AG04450 (cell line): ENCODE measurements at places on chromosomes 3 and 15.
A peak's percentile ranks its signal among the peaks of the same experiment; 100 is the strongest.

GRCh38 chr3:107211608-107212007 lies 165.6 kb upstream of the CCDC54 start:
- DNase-seq, result no peak

DNA sequence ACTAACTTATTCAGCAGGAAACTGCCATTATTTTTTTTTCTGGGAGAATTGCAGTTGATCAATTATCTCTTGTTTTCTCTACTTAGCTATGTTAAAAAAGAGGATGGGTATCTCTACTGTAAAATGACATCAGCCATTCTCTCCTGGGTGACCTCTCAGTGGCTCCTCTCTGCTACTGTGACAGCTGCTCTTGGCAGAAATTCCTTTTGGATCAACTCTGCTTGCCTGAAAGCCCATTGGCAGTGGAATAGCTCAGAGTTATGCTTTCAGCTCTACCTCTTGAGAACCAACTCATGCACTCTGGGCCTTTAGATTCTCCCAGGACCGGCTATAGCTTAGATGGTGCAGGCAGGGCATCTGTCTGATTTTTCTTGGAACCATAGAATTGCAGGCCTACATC lies 99.9 kb upstream of the GAP43 start:
- no peak for DNase-seq

DNA sequence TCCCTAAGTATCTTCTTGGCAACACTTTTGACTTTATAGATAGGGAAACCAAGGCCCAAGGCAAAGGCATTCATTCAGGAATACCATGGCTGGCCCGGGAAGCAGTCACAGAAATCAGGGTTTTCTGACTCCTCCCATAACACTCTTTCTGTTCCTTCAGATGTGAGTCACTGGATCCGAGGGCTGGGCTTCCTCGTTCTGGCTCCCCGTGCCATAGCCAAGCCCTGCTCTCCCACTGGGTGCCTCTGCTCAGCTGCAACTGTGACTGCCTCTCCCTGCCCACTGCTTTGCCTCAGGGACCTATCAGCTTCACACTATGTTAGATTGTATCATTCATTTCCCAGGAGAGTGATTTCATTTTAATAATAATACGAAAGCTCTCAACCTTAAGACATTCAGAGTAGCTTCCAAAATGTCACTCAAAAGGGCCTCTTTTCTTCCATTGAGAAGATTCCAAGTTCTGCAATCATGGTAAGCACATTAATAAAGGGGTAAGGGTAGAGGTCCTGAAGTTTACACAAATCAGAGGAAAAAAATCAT lies 50.2 kb downstream of the GABRB3 start:
- no peak for DNase-seq

DNA sequence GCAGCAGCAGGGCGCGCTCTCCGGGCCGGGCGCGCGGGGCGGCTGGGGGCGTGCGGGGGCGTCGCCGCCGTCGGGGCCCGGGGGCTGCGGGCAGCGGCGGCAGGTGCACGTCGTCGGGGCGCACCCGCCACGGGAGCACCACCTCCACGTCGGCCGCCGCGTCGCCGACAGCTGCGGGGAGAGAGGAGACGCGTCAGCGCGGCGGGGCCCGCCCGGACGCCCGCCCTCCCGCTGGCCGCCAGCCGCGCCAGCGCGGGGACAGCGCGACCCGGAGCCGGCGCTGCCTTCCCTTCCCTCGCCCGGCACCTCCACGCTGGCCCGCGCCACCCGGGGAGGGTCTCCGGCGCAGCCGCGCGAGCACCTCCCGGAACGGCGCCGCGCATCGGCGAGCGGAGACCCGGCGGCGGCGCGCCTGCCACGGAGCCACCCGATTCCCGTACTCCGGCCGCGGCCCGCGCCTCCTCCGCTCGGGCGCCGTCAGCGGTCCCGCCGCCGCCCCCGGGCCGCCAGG lies 481 bp downstream of the ADAMTS17 start:
- no peak for DNase-seq

DNA sequence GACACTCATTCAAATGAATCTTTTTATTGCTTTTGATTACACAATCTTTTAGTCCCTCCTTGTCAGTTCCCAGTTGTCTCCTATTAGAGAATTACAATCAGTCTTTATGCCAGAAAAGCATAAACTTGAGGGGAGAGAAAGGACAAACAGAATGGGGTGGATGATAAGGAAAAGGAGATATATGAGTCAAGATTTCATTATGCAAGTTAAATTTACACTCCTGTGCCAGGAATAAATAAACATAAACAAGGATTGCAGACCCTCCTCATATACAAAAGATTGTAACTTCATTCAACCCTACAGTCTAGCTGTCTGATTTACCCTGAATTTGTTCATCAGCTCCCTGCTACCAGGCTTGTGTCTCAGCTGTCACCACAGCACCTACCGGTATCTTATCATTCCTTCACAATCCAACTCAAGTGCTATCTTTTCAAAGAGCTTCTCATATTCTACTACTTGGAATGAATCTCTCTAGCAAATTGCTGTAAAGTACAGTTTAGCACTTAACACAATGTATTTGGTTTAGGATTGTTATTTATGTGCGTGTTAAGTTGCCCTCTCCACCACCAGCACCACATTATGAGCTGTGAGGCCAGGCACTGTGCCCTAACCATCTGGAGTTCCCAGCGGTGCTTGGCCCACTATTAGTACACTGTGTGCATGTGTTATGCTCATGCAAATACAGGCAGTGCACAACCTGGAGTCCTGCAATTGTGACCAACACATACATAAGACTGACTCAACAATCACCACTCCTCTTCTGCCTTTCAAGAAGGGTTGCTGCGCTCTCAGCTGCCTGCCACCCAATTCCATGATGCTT lies 504.1 kb downstream of the TBL1XR1 start:
- DNase-seq, result no peak

DNA sequence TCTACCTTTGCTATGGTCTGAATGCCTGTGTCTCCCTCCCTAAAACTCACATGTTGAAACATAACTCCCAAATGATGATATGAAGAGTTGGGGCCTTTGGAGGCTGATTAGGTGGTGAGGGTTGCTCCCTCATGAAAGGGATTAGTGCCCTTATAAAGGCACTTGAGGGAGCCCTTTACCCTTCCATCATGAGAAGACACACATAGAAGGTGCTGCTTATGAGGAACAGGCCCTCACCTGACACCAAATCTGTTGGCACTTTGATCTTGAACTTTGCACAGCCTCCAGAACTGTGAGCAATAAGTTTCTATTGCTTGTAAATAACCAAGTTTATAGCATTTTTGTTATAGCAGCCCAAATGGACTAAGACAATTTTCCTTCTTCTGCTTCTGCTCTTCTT lies 76.2 kb upstream of the ADAMTS9 start:
- DNase-seq, result no peak

DNA sequence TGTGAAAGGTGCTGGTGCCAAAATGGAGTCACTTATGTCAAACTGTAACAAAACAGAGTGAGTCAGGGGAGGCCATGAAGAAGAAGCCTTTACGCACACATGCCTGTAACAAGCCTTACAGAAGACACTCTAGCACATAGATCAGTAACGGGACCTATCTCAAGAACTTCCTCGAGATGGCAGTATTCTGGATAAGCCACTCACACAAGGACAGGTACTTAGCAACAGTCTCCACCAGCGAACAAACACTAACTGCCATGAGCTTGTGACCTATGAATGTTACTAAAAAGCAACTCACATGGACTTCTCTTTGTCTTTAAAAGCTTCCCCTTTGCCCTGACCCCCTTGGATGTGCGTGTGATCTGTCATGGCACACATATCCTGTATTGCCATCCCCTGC lies 235.1 kb downstream of the CD47 start:
- DNase-seq, result no peak

DNA sequence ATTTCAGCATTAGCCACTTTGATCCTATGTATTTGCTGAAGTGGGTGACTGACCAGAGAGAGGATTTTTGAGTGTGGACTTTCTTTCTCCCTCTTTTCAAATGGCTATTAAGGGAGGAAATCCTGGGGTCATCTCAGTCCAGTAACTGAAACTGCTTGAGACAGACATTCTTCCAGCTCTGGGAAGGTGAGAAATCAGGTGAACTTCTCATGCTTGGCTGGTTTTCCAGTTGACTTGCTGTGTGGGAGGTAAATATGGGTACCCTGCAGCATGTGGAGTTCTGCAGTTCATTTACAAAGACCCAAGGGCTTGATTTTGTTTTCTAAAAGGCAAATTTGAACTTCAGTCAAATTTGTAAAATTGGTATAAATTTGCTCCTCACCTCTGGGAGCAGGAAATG lies 461.1 kb upstream of the TBL1XR1 start:
- DNase-seq, result no peak

- no peak for DNase-seq
Measured at GRCh38 chr15:76737573-76737972, 167.6 kb downstream of the SCAPER start.

- DNase-seq, result peak; percentile 63
Measured at GRCh38 chr3:11346416-11346815, 74.2 kb downstream of the ATG7 start.

DNA sequence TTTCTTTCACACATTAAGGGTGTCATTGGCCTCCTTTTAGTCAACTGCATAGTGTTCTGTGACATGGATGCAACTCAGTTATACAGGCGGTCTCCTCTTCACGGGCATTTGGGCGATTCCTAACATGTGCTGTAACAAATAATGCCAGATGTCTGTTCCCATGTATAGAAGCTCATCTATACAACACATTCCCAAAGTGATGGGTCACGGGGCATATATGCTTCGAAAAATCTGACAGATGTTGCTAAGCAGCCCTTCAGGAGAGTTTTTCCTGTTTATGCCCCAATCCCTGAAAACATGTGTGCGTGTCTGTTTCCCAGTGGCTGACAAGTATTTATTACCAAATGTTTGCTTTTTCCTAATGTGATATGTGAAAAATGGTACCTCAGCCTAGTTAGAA lies 25.8 kb downstream of the LRRK1 start:
- DNase-seq, result peak; percentile 37

- DNase-seq, result no peak
Measured at GRCh38 chr15:53506370-53506769, 253.1 kb downstream of the WDR72 start.

- no peak for DNase-seq
Measured at GRCh38 chr3:4720316-4721075, 227.3 kb downstream of the ITPR1 start.

DNA sequence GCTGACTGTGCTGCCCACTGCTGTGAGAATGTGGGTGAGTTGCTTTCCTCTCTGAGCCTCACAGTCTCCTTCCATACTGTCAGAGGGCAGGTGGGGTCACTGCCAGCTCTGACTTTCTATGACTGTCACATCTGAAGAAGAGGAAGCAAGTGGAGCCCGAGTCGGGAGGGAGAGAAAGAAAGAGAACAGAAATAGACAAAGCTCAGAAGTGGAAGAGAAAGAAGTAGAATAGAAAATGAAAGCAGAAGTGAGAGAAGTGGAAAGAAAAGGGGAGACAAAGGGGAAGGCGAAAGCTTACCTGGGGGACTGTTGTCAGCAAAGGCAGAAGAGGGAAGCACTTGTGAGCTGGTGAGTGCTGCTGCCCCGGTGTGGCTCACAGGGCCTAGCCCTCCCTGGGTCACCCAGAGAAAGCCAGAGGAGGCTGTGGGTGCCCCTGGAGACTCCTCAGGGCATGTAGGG lies 57.9 kb downstream of the EPHB1 start:
- no peak for DNase-seq

GRCh38 chr3:9384141-9384828 lies 13.1 kb upstream of the SETD5 start:
- no peak for DNase-seq

GRCh38 chr3:141877911-141878310 lies 1.5 kb downstream of the ATP1B3 start:
- no peak for DNase-seq

- DNase-seq, result no peak
Measured at GRCh38 chr15:71811752-71812735, 1.7 kb downstream of the NR2E3 start.
